Inflammatory macrophage treated with lipopolysaccharide for 1 hour (primary cell): ENCODE measurements at places on chromosomes 1 and 21.

DNA sequence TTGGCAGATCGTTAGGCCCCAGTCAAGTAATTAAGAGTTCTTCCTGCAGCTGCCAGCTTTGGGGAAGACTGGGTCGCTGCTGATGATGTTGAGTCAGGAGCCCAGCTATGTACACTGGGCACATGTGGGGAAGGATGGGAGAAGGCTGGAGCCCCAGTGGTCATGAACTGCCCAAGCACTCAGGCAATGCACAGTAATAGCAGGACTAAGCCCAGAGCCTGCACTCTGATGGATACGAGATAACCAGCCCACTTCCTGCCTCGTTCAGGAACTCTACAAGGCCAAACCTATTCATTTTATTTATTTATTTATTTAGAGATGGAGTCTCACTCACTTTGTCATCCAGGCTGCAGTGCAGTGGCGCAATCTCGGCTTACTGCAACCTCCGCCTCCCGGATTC lies 81.1 kb upstream of the BTG3 start:
- no peak for DNase-seq

DNA sequence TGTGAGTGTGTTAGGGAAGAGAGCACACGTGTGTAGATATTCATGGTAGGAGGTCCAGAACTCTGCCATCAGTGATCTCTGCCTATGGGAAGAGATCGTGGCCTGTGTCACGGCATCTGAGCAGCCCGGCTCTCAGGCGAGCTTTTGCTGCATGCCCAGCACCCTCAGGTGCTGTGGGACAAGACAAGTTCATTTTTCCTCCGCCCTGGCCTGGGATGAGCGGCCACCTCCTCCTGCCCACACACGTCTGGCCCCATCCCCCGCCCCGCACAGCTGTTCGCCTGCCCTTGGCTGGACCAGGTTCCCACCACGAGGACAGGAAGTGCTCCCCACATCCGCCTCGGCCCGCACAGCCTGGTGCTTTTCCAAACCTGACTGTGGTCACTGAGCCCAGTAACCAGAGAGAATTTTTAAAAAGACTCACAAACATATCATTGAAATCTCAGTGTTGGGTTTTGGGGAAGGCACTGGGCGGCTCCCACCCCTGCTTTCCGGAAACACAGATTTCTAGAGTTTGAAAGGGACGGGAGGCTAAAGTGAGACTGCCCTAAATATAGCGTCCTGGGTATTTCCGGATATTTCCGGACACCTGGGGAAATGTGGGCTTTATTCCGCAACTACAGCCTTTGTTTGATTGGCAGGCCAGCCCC lies 18.0 kb downstream of the BMP8A start:
- peak; percentile 12 for DNase-seq

- no peak for DNase-seq
Observed at GRCh38 chr1:33273961-33274371, 17.7 kb downstream of the ZNF362 start.

GRCh38 chr21:34980423-34981115 lies 68.5 kb downstream of the RUNX1 start:
- no peak for DNase-seq

GRCh38 chr1:214927796-214928195 lies 154.7 kb upstream of the KCNK2 start:
- no peak for DNase-seq

DNA sequence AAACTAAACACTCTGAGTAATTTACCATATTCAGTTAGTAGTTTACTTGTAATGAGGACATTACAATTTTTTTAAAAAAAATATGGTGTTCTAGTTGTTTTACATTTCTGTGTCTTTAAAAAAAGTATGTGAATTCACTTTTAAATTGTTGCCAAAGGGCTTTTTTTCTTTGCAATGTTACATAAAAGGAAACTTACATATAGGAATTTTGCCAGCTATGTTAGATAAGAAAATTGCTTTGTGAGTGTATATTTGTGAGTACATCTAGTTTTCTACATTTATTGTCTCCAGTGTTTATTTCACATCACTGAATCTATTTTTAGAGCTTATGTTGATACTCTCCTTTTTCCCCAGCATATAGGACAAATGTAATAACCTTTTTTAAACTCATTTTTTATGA lies 206.8 kb downstream of the GPR52 start:
- no peak for DNase-seq

DNA sequence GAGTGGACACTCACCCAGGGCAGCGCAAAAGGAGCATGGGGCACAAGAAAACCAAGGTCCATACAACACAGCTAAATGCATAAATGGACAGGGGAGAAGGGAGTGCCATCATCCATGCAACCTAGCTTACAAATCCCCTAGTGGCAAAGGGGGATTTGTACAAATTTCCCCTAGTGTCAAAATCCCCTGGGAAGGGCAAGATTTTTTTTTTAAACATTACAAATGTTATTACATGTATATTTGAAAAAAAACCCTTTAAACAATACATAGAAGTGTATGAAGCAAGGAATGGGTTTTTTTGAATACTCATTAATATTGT lies 89.6 kb upstream of the IVNS1ABP start:
- DNase-seq = peak; percentile 30

DNA sequence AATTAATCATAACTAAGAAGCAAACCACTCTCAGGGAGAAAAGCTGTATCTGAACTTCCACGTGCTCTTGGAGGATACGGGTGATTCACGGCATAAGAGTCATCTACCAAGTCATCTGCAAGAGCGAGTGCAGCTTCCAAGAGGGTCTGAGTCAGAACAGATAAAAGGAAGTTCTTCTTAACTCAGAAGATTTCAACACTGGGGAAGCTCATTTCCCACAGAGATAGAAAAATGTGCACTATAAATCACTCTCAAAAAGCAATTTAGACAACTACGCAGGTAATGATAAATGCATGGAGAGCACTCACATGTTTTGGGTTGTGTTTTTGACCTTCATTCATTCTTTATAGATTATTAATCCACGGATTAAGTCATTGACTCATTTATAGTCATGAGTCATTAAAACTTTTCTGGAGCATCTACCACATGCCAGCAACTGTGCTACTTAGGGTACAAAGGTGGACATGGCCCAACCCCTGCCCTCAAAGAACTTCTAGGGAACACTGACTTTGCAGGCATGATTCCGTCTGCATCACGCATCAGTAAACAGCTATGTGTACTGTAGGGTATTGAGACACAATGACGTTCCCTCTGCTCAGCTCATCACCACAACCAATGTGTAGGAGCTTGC lies 20.8 kb downstream of the KCNJ15 start:
- peak; percentile 90 for DNase-seq

DNA sequence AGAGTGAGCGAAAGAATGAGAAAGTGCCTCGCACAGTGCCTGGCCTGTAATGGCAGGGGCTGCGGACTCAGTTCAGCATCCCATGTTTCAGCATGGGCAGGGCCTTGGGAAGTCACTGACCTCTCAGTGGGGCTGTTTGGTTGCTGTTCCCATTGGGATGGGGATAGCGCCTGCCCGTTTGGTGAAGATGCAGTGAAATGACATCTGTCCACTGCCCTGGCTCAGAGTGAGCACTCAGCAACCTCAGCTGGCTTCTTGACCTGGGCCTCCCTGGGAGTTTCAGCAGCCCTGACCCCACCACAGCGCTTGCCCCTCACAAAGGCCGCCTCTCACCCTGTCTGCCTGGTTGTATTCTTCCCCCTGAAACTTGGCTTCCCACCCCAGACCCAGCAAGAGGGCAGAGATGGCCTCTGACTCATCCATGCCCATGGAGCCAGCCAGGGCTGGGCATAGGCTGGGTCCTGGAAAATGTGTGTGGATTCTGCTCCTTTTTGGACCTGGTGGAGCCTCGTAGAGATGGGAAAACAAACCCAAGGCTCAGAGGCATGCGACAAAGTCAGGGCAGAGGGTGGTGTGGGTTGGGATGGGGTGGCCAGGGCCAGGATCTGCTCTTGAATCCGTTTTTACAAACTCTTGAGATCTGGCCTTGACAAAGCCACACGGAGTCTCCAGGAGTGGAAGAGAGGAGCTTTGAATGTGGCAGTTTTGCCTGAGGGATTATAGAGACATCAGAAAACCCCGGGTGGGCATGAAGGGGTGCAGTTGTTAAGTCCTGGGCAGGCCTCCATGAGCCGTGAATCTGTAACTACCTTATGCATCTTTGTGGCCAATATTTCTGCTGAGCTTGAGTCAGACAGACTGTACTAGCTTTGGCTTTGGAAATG lies 1.2 kb downstream of the XKR8 start:
- no peak for DNase-seq

DNA sequence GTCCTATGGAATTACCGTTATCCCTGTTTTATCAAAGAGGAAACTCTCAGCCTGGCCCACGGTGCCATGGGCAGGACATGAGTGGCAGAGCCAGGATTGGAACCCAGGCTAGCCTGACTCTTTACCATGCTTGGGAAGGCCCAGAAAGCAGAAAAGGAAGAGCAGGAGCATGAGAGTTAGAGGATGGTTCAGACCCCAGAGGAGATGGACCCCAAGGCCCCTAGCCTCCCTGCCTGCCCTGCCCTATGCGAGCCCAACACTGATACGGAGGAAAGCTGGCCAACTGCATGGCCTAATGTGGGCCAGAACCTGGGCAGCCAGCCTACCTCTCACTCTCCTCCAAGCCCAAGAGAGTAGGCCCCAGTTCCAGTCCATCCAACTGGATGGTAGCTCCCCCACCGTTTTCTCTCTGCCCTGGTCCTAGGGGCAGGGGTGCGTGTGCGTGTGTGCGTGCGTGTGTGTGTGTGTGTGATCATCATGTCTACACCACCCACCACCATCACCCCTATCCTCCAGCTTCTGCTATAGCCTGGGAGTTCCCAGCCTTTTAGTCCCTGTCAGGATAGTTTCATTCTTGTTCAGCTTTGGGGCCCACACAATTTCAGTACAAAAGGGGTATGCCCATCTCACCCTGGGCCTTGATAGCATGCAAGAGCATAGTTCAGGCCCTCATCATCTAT lies 15.4 kb upstream of the MEX3A start:
- DNase-seq = no peak

DNA sequence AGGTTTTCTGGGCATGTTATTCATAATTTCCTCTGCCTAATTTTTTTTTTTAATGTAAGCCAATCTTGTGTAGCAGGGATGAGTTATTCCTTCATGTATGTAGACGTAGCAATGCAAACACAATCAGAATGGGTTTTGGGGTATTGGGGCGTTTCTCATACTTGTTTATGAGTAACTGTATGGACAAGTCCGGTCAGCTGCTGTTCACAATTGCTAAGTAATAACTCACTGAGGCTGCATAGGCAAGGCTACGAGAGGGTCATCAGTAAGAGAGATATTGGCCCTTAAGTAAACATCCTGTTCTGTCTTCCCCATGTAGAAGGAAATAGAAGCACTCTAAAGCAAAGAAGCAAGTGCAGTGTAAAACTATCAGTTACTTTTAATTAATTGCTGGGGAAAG lies 9.5 kb upstream of the TARS2 start:
- no peak for DNase-seq

GRCh38 chr1:49346767-49347349 lies 570.2 kb upstream of the BEND5 start:
- DNase-seq = no peak

DNA sequence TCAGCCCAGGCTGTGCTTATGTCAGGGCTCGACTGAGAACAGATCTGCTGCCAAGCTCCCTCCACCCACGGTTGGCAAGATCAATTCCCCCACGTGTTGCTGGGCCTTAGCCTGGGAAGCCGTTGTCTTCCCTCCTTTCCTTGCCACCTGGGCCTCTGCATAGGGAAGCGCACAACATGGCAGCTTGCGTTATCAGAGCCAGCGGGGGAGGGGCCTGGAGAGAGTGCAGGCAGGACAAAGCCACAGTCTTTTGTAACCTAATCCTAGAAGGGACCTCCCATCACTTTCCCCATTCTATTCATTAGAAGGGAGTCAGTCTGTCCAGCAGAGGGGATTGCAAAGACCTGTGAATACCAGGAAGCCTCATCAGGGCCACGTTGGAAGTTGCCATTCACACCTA lies 17.0 kb upstream of the IGSF21 start:
- no peak for DNase-seq

DNA sequence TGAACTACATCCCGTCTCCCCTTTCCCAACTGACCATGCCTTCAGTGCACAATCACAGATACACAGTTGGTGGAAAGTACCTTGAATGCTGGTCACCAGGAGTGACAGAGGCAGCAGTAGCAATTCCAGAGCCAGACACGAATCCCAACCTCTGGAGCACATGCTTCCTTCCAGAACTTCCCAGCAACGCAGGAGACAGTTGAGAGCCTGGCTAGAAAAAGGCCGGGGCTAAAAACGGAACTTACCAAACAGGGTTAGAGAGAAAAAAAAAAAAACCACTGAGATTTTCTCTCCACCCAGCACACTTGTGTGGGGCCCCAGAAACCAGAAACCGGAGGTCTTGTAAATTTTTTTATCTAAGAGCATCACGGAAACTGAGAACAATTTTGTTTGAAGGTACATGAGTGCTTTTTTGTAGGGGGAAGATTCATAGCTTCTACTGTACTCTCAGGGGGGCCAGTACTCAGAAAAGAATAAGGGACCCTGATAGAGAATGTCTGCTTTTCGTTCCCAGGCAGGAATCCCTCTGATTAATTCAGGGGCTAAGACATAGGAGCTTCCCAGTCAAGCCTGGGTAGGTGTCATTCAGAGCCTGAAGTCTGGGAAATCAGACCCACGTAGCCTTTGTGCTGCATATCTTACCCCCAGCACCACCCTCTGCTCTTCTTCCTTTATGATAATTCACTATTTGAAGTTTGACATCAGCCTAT lies at the start of gene CD48:
Gene CD48, minus strand, starts transcription at position 221 of the 710 bp plus-strand sequence. Its CDS starts 59 bp downstream, at position 162.
- DNase-seq = peak; percentile 92

GRCh38 chr1:115255154-115255553 lies 82.9 kb downstream of the NGF start:
- DNase-seq = no peak

GRCh38 chr1:220957233-220957605 lies 78.0 kb downstream of the HLX start:
- DNase-seq = peak; percentile 96

DNA sequence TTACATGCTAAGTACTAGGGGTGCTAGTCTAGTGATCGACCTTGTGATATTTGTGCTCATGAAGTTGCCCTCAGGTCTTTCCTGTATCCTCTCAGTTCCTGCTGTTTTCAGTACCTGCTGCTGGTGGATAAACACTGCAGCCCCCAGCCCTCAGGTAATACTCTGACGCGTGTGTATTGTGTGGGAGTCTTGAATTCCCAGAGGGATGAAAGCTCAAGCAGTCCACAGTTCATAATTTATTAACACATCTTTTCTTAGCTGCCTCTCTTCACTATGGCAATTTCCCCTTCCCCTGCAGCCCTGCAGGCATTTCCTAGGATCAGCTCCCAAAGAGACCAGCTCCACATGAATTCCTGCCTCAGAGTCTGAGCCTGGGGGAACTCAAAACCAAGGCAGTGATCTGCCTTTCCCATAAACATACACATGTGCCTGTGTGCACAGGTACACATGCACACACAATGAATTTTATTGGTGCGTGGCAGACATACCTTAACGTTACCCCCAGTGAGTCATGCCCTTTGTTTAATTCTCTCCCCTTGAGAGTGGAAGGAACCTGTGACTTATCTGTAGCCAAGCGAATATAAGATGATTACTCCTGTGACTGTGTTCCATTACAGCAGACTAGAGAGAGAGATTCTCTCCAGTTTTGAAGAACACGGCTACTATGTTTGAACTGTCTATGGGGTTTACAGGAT lies 14.1 kb upstream of the HMGCS2 start:
- no peak for DNase-seq

DNA sequence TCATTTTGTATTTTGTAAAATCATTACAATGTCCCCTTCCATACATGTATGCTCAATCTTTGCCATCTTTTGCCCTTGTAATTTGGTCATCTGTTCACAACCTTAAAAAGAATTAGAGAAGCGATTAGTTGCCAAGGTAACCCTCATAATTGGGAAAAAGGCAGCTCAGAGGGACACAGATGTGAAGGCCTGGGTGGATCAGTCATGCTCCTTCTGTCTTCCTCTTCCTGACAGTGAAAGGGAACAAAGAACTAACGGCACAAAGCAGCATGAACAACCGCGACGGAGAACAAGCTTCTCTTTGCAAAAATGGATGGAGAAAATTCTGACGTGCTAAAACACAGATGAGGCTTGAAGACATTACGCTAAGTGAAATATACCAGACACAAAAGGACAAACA lies 78.7 kb upstream of the COG2 start:
- DNase-seq = no peak
